ENCODE measurements at places on chromosomes 5 and 9. TPM values are rescaled to one million over a fixed set of nuclear protein-coding genes. Genes with fewer than 3 reads are reported as not detected.
A peak's percentile ranks its signal among the peaks of the same experiment; 100 is the strongest.

DNA sequence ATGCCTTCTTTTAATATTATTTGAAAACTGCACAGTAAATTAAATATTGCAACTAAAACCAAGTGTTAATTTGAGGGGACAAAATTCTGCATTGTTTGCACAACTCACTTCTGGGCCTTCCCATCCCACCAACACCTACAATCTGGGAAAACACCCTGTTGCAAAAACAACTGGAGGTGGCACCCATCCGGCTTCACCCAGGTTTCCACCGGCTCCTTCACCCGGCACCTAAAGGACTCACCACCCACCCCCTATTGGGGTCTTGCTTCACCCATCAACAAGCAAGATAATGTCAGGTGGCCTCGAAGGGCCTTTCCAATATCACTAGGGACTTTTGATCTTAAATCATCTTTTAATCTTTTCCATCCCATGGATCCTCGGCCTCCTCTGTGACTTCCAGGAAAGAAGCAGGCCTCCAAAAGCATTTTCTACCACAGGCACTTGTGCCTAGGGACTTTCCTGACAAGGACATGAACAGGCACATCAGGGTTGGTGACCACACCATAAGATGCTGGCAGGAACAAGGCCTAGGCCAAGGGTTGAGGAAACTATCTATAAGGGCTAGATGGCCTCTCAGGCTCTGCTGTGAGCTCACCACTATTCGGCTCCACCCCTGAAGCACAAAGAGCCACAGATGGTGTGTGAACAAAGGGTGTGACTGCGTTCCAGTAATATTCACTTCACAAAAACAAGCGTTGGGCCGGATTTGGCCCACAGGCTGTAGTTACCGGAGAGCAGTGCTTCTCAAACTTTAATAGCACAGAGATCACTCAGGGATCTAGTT lies 205.1 kb downstream of the AUH start:
- H3K4me3 ChIP-seq: no peak overlapping the region
- no peak for DNase-seq
- no peaks in the 10 kb centered on the region for H3K4me1 ChIP-seq
- H3K27ac ChIP-seq: no peak overlapping the region
- H3K27me3 ChIP-seq: no peaks in the 10 kb centered on the region

DNA sequence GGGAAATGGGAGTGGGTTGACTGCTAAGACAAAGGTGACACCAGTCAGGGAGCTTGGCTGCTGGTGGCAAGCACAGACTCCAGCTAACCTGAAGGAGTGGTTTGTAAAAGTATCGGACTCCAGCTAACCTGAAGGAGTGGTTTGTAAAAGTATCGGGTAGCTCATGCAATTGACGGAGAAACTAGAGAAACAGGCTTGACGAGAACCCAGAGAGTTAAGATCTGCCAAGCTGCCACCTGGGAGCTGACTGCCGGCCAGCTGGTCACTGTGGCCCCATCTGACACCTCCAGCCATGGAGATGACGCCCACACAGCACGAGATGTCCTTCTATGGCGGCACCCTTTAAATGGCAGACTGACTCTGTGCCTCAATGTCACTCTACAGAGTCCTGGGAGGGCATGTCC lies 28.3 kb upstream of the CRB2 start:
- peak overlapping the region; percentile 95 for H3K27ac ChIP-seq
- no peaks in the 10 kb centered on the region for H3K36me3 ChIP-seq
- H3K4me1 ChIP-seq: peaks cover 51% of the 10 kb centered on the region
- no peaks in the 10 kb centered on the region for H3K27me3 ChIP-seq
- no peak for DNase-seq

DNA sequence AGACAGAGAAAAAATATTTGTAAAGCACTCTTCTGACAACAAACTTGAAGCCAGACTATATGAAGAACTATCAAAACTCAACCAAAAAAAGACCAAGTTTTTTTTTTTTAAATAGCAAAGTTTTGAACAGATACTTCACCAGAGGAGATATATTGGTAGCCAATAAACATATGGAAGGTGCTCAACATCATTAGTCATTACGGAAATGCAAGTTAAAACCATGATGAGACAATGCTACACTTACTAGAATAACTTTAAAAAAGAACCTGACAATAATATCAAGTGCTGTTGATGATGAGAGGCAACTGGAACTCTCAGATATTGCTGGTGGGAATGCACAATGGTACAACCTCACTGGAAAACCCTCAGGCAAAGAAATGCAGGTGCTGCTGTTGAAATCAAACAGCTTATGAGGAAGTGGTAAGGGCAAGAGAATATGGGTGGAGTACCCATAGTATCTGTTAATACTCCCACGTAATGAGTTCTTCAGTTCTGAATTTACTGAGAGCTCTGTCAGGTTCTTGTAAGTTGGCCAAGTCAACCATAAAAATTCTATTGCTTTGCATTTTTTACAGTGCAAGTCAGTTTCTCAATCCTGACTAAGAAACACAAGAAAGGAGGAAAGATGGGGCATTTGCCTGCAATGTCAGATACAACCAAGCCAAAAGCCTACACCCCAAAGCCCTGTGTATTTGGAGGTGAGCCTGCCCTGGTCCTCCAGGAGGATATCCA lies 87.3 kb upstream of the GNAQ start:
- H3K27ac ChIP-seq: no peak overlapping the region
- no peak for DNase-seq
- H3K27me3 ChIP-seq: no peaks in the 10 kb centered on the region
- H3K4me3 ChIP-seq: no peak overlapping the region
- H3K4me1 ChIP-seq: no peaks in the 10 kb centered on the region

GRCh38 chr9:135447126-135447525 lies 32.5 kb upstream of the PPP1R26 start:
- no peaks in the 10 kb centered on the region for H3K27me3 ChIP-seq
- no peak overlapping the region for H3K4me3 ChIP-seq
- H3K27ac ChIP-seq: no peak overlapping the region
- no peak for DNase-seq
- H3K36me3 ChIP-seq: no peaks in the 10 kb centered on the region
- H3K4me1 ChIP-seq: peaks cover 9% of the 10 kb centered on the region

- peaks cover 6% of the 10 kb centered on the region for H3K36me3 ChIP-seq
- no peaks in the 10 kb centered on the region for H3K27me3 ChIP-seq
- no peak overlapping the region for H3K4me3 ChIP-seq
- H3K27ac ChIP-seq: no peak overlapping the region
- no peak for DNase-seq
Measured at GRCh38 chr5:177972613-177973012, 23.4 kb downstream of the PROP1 start.

DNA sequence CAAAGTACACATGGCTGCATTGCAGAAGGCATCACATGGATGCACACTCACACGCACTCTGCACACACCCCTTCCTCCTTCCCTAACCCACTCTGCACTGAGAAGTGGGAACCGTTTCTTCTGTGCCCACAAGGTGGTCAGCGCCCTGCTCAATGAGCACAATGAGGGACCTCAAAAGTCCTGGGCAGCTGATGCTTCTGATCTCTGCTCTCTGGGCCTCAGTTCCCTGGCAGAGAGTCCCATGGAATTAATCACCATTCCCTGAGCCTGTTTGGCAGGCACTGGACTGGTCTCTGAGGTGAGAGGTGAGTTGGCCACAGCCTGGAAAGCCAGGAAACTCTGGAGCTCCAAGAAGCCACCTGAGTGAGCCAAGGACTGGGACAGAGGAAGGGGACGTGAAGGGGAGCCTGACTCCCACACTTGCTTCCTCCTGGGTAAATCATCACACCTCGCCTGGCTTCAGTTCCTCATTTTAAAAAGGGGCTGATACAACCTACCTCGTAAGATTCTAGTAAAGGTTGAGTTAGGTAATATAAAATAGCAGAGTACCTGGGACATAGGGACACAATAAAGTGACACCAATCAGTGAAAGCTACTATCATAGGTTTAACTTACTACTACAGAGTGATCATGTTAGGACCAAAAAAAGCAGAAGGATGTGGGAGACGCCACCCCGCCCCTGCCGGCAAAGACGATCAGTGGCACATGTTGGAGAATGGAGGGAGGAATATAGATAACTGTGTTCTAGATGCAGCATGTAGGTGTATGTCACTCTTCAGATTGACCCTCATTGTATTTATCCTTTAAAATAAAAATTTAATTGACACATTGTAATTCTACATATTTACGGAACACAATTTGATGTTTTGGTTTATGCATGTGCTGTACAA lies 21.1 kb upstream of the IGFBPL1 start:
- no peaks in the 10 kb centered on the region for H3K36me3 ChIP-seq
- peaks cover 3% of the 10 kb centered on the region for H3K27me3 ChIP-seq
- peak overlapping the region; percentile 19 for H3K27ac ChIP-seq
- peaks cover 11% of the 10 kb centered on the region for H3K4me1 ChIP-seq
- no peak for DNase-seq
- H3K4me3 ChIP-seq: no peak overlapping the region

DNA sequence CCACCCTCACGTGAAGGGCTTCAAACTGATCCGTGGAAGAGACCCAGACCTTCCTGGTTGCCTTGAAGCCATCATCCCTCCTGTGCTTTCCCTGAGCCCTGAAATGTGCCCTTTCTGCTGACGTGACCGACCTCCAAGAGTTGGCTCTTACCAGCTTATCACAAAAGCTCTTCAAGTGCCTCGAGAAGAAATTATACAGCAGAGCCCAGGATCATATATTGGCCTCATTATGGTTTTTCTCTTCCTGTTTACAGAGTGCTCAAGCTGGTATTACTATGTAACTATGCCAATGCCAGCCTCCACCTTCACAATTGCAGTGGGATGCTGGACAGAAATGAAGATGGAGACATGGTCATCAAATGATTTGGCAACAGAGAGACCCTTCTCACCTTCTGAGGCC lies 66.0 kb downstream of the AOPEP start:
- peaks cover 1% of the 10 kb centered on the region for H3K4me1 ChIP-seq
- H3K27me3 ChIP-seq: no peaks in the 10 kb centered on the region
- no peak overlapping the region for H3K27ac ChIP-seq
- H3K4me3 ChIP-seq: no peak overlapping the region
- peaks cover 22% of the 10 kb centered on the region for H3K36me3 ChIP-seq
- no peak for DNase-seq

- H3K27me3 ChIP-seq: peaks cover 36% of the 10 kb centered on the region
- peaks cover 1% of the 10 kb centered on the region for H3K36me3 ChIP-seq
- no peak within 1 kb of the TSS for H3K27ac ChIP-seq
- peak within 1 kb of the TSS; percentile 58 for H3K4me3 ChIP-seq
- H3K4me1 ChIP-seq: peaks cover 1% of the 10 kb centered on the region
Measured at GRCh38 chr9:130444565-130445221, at the start of gene ASS1. Gene ASS1 (plus strand): TSS chr9:130444961. CDS start chr9:130452229, 7,268 bp downstream.

DNA sequence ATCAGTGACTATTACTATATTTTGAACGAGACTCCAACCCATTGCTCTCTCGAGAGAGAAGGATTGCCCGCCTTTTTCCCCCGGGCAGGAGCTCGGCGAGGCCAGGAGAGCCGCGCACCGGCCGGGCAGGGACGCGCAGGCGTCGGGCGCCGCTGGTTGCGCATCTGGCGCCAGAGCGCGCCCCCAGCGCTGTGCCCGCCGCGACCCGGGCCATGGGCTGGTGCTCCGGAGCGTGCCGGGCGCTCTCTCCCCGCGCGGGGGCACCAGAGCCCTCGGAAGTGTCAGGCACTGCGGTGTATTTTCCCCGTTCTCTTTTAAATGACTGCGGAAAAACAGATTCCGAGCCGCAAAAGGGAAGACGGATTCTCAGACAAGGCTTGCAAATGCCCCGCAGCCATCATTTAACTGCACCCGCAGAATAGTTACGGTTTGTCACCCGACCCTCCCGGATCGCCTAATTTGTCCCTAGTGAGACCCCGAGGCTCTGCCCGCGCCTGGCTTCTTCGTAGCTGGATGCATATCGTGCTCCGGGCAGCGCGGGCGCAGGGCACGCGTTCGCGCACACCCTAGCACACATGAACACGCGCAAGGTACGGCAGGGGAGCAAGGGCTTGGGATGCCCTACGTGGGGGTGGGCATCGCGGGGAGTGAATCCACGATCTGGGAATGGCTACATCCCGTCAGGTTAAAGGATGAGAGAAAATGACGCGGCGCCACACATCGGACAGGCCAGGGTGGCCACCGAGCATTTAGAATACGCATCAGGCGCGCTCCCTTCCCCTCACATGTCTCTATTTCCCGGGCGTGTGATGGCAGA lies 1.1 kb upstream of the NTRK2 start:
- no peaks in the 10 kb centered on the region for H3K36me3 ChIP-seq
- H3K4me3 ChIP-seq: peak overlapping the region; percentile 78
- peak overlapping the region; percentile 92 for H3K27ac ChIP-seq
- H3K4me1 ChIP-seq: peaks cover 12% of the 10 kb centered on the region
- peak; percentile 83 for DNase-seq

DNA sequence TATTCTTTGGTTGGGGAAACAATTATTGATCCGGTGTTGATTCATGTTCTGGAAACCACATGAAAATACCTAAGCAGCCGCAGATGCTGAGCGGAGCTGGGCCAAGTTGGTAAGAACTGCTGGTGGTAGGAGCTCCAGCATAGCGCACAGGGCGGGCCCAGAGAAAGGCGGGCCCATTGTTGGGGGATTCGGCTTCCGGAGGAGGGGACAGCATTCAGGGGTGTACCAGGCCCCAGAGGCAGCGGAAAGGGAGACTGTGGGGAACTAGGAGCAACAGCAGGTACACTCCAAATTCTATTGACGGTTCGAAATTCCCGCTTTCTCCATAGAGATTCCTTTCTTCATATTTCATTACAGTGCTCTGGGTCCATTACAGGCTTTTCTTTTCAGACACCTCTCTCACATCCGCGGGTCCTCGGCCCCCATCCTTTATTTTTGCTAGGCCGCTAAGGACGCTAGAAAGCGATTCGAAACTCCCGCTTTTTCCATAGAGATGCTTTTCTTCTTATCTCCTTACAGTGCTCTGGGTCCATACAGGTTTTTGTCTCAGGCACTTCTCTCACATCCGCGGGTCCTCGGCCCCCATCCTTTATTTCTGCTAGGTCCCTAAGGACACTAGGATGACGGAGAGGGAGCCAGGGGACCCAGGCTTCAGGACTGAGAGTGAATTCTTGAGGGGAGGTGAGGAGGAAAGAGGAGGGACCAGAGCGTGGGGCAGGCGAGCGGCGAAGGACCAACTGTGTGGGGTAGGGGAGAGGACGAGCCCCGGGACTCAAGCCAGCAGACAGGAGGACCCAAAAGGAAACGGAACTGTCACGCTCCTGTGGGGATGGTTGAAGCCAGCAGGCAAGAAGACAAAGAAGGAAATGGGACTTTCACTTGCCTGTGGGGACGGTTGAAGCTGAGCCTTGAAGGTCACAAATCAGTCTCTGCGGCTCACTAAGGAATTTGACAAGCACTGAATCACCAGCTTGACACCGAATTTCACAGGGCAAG lies at the start of gene CCDC152:
CCDC152 (plus strand) TSS at position 213 of the 996 bp plus-strand sequence. CDS start 2,304 bp downstream, outside the sequence.
- peaks cover 4% of the 10 kb centered on the region for H3K27me3 ChIP-seq
- no peak within 1 kb of the TSS for H3K27ac ChIP-seq
- H3K4me1 ChIP-seq: no peaks in the 10 kb centered on the region
- no peak within 1 kb of the TSS for H3K4me3 ChIP-seq
- DNase-seq: no peak

DNA sequence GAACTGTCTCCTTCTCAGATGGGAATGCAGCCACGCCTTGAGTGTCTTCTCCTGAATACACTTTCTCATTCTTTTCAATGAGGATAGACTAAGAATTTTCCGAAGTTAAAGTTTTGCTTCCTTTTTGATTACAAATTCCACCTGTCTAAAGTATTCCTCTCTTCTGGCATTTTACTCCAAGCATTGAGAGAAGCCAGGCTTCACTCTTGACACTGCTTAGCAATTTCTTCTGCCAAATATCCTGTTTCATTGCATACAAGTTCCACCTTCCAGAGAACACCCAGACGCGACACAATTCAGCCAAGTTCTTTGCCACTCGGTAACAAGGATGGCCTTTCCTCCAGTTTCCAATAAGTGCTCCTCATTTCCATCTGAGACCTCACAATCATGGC lies 35.6 kb upstream of the COL5A1 start:
- no peaks in the 10 kb centered on the region for H3K36me3 ChIP-seq
- H3K27ac ChIP-seq: no peak overlapping the region
- H3K4me3 ChIP-seq: no peak overlapping the region
- peaks cover 1% of the 10 kb centered on the region for H3K4me1 ChIP-seq
- peaks cover 5% of the 10 kb centered on the region for H3K27me3 ChIP-seq
- no peak for DNase-seq

The ANKRD20A1 gene
- total RNA-seq: 1.6 TPM

The PTPRD gene
- 124 TPM for total RNA-seq

The SPATA9 gene
- total RNA-seq: not detected

The EGFL7 gene
- total RNA-seq: 16.3 TPM

The PPP2CA gene
- 157 TPM for total RNA-seq

The PCDHB2 gene
- total RNA-seq: 75.5 TPM
